ENCODE measurements at places on chromosomes 7 and 10.

DNA sequence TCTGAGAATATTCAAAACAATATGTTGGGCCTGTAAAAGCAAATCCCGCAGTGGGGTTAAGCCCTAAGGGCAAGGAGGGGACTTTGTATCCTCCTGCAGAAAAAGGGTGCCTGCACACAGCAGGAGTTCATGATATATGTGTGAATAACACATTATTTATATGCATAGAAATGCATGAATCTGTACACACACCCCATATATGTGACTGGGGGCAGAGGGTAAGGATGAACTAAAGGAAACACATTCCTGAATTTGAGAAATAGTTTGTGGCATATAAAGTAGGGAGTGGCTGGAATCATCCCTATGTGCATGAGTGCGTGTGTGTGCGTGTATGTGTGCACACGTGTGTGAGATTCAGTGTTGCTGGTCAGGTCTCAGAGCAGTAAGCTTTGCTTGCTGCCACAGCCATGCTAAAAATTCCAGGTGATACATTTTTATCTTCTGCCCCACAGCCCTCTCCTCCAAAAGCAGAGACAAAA is 18.9 kb downstream of the ENO4 start:
- DNase-seq: no peak

DNA sequence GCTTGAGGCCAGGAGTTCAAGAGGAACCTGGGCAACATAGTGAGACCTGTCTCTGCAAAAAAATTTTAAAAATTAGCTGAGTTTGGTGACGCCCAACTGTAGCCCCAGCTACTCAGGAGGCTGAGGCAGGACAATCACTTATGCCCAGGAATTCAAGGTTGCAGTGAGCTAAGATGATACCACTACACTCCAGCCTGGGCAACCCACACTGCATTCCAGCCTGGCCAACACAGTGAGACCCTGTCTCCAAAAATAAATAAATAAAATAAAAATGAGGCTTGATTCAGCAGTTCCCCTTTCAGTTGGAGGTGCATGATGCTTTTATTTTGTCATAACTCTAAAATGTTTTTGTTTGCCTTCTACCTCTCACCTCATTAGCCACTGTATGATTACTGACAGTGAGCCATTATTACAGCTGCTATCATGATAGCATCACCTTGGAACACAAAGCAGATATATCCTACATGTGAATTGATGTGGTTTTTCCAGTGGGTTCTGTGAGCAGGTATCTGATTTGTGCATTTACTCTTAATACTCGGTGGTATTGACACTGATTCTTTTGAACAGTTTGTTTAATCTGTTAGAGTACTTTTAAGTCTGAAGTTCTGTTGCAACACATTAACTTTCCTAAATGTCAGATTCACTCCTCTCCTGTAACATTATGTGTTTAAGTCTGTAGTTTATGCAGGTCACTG is 49.1 kb downstream of the ARID5B start:
- DNase-seq: no peak

DNA sequence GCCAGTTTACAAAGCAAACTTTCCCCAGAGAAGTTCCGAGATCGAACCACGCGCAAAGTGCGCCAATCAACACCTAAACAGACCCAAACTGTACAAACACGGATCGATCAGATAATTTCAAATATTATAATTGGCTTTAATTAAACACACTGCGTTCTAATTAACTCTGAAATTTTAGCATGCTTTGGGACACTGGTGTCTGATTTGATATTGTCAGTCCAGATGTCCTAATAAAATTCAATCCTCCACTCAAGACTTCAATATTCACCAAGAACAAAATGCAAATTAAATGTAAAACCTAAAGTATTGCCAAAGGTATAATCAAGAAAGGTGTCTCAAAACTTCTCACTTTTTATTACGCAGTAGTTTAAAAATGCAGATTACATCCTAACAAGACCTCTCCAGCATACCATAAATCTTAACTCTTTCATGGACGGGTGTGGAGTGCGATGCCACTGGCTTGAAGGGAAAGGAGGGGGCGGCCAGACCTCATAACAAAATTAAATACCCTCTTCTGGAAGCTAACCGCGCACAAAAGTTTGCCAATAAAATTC is 5.9 kb upstream of the EBF3 start:
- DNase-seq: no peak

GRCh38 chr10:71964098-71964742 is at the start of gene CHST3:
Gene CHST3, plus strand, starts transcription at chr10:71964395. Its CDS starts 41,448 bp downstream, at chr10:72005843.
- DNase-seq: no peak

GRCh38 chr10:126166797-126167196 is 221.5 kb downstream of the ADAM12 start:
- no peak for DNase-seq

GRCh38 chr7:138167222-138167621 is 91.0 kb downstream of the AKR1D1 start:
- no peak for DNase-seq

DNA sequence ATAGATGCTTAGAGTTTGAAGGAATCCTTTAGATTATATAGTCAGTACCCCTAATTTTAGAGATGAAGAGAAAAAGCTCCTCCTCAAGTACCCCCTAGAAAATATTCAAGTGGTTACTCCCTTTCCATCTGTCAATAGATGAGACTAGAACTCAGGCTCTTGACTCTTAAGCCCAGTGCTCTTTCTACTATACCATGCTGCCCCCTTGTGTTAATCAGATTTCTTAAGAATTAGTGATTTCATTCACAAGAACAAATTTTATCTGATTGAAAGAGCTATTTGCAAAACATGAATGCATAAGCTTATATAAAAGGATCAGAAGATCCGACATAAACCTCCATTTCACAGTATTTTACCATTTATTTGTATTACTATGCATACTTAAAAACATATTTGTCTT is 179.3 kb downstream of the TFEC start:
- DNase-seq: no peak

All from activated CD8-positive, alpha-beta T cell treated with anti-CD3 and anti-CD28 coated beads, Interleukin-2, amount 10 ng/mL, durations not matched to agents 7 days and 5 days (primary cell).